ENCODE measurements at places on chromosomes 1 and 21. TPM values are rescaled to one million over a fixed set of nuclear protein-coding genes. Genes with fewer than 3 reads are reported as not detected.

GRCh38 chr21:39523399-39523798 lies 71.6 kb downstream of the SH3BGR start:
- no peak overlapping the region for H3K4me3 ChIP-seq
- H3K27me3 ChIP-seq, result no peaks in the 10 kb centered on the region
- no peak for DNase-seq
- no peak overlapping the region for H3K27ac ChIP-seq
- H3K4me1 ChIP-seq, result peaks cover 20% of the 10 kb centered on the region

DNA sequence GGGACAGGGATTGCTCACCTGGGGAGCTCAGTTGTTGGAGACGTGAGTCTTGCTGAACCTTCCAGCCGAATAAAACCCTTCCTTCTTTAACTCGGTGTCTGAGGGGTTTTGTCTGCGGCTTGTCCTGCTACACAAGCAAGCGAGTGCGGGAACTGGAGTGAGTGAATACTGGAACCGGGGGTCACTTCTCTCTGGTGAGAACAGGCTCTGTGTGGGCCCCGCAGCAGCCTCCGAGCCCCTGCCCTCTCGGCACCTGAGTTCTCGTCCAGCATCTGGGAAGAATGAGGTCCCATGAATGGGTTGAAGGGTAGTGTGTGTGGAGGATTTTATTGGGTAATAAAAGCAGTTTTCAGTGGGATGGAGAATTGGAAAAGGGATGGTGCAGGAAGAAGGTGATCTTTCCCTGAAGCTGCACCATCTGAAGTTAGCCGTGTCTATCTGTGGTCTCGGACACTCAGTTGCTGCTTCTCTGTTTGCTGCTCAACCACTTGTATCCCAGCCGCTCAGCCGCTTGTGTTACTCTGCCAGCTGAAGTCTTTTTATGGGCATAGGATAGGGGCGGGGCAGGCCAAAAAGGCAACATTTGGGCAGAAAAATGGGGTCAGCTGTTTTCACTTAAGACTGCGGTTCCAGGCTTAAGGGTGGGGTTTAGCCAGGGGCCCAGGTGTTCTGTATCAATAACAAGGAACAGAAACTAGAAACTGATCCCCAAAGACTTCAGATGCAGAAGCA lies 450.6 kb upstream of the CAMK1G start:
- H3K27me3 ChIP-seq, result no peaks in the 10 kb centered on the region
- H3K36me3 ChIP-seq, result no peaks in the 10 kb centered on the region
- no peaks in the 10 kb centered on the region for H3K4me1 ChIP-seq
- H3K27ac ChIP-seq, result no peak overlapping the region
- no peak for DNase-seq
- no peak overlapping the region for H3K4me3 ChIP-seq

DNA sequence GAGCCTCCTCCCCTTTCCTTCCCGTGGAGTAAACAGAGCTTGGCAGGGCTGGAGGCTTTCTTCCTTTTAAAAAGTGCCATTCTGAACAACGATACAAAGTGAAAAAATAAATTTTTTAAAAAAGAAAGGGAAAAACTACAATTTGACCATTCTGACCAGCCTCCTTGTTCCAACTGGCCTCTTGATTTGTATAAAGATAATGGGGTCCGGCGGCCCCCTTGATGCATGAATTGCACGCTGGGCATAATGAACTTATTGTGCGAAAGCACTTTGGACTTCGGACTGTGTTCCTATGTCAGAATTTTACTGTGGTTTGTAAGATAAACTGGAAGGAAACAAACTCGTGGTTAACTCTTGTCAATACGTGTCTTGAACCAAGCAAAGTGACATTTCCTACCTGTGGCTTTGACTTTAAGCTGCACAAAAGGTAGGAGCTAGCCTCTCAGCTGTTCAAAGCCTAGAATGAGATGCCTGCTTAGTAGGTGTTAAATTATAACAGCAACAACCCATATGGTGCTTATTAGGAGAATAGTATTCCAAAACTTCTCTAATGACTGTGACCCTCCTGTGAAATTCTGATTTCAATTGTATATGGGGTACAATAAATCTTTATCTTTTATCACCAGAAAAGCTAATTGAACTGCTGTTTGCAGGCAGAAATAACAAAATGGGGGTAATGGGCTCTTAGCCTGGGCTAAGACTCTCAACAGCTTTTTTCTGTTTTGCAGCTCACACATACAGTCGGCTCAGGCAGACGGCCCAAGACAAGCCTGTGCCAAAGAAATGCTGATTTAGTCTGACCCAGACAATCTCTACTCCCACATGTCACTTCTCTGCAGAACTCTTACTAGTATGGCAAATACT lies 9.3 kb downstream of the IRF2BP2 start:
- peaks cover 41% of the 10 kb centered on the region for H3K4me1 ChIP-seq
- peak overlapping the region; percentile 100 for H3K27ac ChIP-seq
- peak overlapping the region; percentile 4 for H3K4me3 ChIP-seq
- peak; percentile 98 for DNase-seq

DNA sequence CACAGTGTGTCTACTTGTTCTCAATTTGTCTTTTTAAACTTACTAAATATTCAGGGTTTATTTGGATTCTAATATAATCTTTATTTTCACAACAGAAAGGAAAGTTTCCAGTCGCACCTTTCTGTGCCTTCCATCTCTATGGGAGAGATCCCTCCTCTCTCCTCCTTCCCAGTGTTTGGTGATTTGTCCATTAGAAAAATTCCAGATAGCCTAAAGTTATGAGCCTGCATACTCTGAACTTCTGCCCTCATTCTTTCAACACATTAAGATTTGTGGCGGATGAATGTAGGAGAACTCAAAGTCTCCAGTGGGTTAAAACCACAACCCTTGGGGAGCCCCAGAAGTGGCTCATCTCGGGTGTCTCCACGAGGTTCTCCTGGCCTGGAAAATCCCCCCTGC lies 3.6 kb downstream of the NHLH2 start:
- H3K27me3 ChIP-seq, result no peaks in the 10 kb centered on the region
- no peaks in the 10 kb centered on the region for H3K4me1 ChIP-seq
- no peaks in the 10 kb centered on the region for H3K36me3 ChIP-seq
- no peak overlapping the region for H3K4me3 ChIP-seq

- H3K36me3 ChIP-seq, result no peaks in the 10 kb centered on the region
- H3K27me3 ChIP-seq, result no peaks in the 10 kb centered on the region
Observed at GRCh38 chr1:185520188-185520920, 203.3 kb upstream of the IVNS1ABP start.

DNA sequence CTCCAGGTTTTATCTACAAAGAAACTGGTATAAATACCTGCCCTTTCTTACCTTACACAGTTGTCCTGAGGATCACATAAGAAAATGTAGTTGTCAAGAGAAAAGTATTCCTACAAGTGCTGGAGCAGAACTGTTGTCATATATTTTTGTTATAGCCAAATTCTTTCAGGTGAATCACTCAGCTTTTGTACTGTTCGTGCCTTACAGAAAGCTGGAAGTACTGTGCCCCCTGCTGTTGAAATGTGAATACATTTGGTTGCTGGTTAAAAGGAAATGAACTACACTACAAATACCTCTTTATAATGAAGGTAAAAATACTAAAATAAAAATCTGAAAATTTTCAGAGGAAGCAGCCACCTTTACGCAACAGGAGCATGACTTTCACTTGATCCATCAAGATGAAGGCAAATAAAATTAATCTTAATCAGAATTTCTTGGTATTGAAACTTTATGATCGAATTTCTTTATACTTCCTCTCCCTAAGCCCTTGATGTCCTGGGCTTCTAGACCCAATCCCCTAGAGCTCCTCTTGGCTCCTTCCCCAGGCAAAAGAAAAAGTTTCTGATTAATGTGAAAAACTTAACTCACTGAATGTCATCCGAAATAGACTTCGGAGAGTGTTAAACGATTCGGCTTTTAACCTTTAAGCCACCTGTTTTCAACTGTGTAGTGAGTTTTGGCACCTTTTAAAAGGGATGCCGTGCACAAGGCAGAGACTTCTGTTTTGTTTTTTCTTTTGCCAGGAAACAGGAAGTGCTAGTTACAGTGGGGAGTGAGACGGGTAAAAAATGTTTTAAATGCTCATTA lies 12.5 kb downstream of the CHML start:
- H3K36me3 ChIP-seq, result no peaks in the 10 kb centered on the region
- peaks cover 18% of the 10 kb centered on the region for H3K4me1 ChIP-seq
- no peak overlapping the region for H3K27ac ChIP-seq
- no peaks in the 10 kb centered on the region for H3K27me3 ChIP-seq
- peak; percentile 60 for DNase-seq
- H3K4me3 ChIP-seq, result no peak overlapping the region

HAO2 gene
- not detected for total RNA-seq

POMGNT1 gene
- total RNA-seq, result 33.9 TPM

HS2ST1 gene
- total RNA-seq, result 51.2 TPM
